Stimulated activated CD4-positive, alpha-beta T cell treated with anti-CD3 and anti-CD28 coated beads, Interleukin-4, amount 100 ng/mL, for 4 hours (primary cell): ENCODE measurements at places on chromosomes 13 and 19.

DNA sequence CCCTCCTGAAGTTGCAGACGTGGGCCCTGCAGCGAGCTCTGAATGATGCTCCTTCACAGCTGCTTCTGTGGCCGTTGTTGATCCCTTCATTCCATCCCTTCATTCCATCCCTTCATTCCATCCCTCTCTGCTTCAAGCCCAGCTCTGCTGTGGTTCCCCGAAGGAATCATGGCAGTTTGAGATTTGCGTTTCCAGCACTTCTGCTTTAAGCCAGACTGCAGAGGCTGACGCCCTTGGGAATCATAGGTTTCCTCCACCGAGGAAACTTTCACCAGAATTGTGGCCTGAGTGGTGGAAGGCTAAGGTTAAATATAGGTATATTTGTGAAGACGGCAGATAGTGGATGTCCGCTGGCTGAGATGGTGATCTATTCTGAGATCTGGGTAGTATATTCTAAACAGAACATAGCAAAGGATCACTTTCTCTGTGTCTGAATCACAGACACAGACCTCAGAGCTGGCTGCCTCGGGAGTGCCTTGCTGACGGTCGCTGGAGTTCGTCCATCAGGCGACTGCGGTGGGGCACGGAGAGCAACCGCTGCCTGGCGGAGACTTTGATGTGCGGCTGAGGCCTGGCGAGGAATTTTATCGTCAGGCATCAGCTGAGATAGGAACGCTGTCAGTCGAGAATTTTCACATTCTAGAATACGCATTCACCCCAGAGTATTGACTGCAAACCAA lies 42.8 kb upstream of the DCUN1D2 start:
- no peak for DNase-seq

DNA sequence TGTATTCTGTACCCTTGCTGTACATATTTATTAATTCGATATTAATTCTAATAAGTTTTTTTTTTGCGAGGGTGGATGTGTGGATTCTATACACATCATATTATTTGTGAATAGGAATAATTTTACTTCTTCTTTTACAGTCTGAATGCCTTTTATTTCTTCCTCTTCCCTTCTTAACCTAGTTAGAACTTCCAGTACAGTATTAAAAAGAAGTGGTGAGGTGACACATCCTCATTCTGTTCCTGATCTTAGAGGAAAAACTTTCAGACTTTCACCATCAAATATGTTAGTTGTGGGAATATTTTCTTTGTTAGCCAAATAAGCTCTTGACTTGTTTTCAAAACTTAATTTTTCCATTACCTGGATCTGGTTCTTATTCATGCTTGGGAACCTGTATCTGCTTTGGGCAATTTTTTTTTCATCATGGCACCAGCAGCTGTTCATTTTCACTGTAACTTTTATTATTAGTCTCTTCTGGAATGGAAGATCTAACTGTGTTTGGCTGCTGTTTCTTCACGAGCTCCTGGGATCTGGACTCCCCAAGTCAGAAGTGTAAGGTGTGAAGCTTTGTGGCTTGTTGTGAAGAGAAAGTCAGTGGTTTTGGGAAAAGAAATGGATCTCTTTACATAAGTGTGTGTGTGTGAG lies 33.1 kb downstream of the RGCC start:
- no peak for DNase-seq

GRCh38 chr19:49165111-49165750 lies 7.6 kb downstream of the TRPM4 start:
- no peak for DNase-seq

DNA sequence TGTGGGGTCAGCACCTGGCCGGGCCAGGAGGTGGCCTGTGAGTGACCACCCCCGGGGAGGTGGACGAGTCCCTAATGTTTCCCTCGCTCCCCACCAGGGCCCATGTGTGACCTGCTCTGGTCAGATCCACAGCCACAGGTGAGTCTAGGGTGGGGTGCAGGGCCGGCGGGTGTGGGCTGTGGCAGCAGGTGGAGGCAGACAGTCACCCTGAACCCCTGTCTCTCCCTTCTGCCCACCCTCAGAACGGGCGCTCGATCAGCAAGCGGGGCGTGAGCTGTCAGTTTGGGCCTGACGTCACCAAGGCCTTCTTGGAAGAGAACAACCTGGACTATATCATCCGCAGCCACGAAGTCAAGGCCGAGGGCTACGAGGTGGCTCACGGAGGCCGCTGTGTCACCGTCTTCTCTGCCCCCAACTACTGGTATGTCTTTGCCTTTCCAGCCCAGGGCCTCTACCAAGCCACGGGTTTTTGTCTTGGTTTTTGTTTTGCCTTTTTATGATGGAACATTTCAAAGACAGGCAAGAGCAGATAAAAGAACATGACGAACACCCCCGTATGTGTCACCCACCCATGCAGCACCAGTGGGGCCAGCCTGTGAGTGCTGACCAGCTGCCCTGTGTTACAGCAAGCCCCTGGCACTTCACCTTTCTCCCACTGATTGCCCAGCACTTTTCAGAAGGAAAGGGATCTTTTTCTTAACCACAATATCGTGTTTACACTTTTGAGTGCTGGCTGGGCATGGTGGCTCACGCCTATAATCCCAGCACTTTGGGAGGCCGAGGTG lies 24.9 kb downstream of the CCDC8 start:
- DNase-seq: no peak

- DNase-seq: no peak
Observed at GRCh38 chr13:90623318-90624011, 724.0 kb upstream of the MIR17HG start.

- DNase-seq: no peak
Observed at GRCh38 chr13:108096301-108096915, 118.9 kb downstream of the LIG4 start.

GRCh38 chr13:39515224-39515714 lies 87.7 kb downstream of the LHFPL6 start:
- DNase-seq: no peak

- DNase-seq: no peak
Observed at GRCh38 chr13:97133955-97134354, 88.2 kb upstream of the MBNL2 start.

DNA sequence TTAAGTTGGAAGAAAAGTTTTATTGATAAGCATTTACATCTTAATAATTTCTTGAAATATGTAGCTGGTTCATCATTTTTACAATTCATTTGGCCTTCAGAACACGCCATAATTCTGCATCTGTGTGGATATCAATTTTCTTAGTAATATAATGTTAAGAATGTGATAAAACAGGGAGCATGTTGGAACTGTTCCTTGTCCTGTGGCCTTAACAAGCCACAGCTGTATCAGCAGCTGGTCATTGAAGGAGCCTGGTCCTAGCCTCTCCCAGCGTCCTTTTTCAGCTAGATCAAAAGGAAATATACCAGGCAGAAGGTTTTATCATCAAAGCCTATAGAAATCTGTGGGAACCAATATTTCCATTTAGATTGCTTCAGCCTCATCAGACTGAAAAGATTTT lies 421.8 kb downstream of the SPRY2 start:
- DNase-seq: no peak

DNA sequence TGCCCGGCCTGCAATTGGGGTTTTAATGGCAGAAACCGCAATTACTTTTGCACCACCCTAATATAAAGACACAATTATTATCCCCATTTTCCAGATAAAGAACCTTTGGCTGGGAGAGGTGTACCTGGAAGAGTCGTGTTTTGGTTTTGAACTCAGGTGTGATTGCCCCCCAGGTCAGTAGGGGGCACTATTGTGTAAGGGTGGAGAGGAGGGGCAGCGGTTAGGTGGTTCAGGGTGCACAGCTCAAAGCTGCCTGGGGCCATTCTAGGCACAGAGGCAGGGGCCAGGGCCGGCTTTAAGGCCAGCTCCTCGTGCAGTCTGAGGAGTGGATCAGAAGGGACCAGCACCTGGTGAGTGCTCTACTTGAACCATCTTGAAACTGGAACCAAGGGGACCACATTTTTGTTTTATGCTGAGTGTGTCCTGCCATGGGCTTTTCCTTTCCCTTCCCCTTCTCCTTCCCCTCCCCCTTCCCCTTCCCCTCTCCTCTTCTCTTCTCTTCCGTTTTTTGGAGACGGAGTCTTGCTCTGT lies 5.8 kb upstream of the FCGRT start:
- DNase-seq: peak; percentile 68

DNA sequence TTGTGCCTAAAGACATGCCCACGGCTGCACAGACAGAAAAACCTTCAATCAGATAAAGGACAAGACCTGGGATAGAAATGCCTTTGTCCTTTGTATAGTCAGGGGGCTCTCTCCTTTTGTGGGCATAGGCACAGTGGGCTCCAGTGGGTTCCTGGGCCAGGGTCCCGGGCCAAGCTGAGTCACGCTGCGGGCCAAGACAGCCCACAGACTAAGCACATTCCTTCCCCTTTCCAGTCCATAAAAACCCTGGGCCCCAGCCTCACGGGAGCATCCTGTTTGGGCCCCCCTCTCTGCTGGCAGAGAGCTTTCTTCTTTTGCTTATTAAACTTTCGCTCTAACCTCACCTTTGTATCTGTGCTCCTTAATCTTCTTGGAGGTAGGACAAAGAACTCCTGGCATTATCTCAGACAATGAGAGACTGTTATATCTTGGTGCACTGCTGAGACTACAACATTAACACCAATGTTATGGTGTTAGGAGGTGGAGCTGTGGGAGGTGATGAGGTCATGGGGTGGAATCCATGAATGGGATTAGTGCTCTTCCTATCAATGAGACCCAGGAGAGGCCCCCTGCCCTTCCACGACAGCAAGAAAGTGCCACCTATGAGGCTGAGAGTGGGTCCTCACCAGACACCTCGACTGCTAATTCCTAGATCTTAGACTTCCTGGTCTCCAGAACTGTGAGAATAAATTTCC lies 20.8 kb upstream of the FBXL3 start:
- DNase-seq: no peak

DNA sequence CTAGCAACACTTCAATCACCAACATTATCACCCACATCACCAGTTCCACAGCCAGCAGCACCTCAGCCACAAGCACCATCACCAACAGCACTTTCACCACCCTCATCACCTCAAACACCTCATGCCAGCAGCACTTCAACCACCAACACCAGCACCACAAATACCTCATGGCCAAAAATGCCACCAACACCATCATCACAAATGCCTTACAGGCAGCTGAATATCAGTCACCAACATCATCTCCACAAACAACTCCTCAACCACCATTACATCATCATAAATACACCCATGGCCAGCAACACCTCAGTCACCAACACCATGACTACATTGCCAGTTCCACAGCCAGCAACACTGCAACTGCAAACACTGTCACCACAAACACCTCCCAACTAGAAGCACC lies 10.4 kb downstream of the FCER2 start:
- no peak for DNase-seq

GRCh38 chr13:113601166-113602070 lies 16.9 kb downstream of the TFDP1 start:
- DNase-seq: no peak

DNA sequence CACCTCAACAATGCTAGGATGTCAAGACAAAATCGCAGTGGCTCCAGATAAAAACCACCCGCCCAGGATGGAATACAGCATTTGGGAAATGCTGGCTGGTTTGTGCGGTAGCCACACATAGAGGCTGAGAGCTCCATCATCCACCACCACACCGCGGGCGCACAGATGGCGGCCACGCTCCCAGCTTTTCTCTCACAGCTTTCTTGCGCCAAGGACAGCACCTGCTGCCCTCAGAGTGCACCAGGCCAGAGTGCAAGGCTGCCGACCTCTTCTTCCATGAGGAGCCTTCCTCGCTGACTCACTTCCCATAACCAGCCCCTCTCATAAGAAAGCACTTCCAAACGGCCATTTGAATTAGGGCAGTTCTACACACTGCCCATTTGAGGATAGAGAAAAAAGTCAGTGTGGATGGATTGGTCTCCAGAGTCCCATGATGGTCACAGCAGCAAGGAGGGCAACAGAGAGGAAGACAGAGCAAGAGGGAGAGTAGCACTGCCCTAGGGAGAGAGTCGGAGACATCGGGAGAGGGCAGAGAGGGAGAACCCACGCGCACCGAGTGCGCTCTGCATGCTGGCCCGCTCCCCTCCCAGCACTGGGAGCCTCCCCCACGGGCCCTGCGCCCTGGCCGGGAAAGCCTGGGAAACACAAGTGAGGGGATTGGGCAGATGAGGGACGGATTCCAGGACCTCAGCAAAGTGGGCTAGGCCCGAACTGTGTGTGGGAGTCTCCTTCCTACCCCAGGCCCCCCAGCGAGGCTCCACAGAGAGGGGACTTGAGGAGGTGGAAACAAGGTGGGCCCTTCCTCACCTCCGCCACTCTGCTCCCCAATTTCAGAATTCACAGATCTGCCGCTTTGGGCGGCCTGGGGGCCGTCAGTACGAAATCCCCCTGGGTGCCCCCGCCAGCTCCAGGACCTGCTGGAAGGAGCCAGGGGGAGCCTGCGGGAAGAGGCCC lies 156.9 kb downstream of the USP12 start:
- no peak for DNase-seq

DNA sequence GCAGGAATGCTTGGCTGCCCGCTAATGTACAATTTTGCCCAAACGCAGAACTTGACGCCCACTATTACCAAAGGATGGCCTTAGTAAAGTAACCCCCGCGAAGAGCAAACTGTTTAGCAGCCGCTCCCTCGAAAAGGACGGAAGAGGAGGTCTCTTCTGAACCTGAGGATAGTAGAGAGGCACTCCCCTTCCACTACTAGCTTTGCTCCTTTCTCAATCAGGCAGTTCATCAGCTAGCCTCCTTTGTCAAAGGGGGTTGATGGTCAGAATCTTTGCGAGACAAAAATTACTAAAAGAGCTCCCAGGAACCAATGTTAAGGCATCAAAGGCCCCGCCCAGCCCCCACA lies 534 bp downstream of the CAB39L start:
- DNase-seq: no peak

GRCh38 chr19:44696939-44697669 lies 1.8 kb upstream of the CEACAM16 start:
- DNase-seq: no peak

DNA sequence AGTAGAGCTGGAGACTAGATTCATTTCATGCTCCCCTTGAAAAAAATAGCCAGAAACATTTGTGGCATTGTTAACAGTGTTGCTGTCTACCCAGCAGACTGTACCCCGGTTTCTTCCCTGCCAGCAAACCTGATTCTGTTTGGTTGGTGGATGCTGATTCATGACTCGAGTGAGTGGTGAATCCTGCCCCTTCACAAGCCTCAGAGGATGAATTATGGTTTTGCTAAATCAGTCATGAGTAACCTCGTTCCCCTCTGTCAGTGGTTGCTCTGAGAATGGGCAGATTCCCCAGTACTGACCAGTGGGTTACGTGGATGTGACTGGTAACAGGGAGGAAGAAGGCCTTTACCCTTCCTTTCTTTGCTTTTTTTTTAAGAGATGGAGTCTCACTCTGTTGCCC lies 10.1 kb downstream of the NLRP12 start:
- DNase-seq: no peak

- DNase-seq: no peak
Observed at GRCh38 chr19:13963603-13964105, 11.3 kb downstream of the DCAF15 start.

DNA sequence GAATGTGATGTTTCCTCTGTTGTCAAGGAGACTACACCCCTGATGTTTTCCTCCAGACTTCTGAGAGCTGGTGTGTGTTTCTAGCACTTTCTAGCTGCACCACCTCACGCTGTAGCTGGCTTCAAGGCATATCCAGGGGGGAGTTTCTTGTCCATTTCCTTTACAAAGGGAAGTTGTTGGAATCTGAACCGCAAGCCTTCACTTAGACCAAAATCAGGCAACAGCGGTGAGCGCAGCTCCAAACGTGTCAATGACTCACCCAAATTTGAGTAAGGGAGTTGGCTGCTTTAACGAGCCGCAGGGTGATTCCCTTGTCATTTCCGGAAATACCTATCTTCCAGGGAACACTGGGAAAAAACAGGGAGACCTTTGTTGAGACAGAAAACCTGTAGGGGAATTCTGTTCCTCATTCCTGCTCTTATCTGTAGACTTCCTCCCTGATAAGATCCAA lies 2.5 kb downstream of the LDLR start:
- DNase-seq: no peak
